ENCODE measurements at places on chromosomes 2 and 18.

DNA sequence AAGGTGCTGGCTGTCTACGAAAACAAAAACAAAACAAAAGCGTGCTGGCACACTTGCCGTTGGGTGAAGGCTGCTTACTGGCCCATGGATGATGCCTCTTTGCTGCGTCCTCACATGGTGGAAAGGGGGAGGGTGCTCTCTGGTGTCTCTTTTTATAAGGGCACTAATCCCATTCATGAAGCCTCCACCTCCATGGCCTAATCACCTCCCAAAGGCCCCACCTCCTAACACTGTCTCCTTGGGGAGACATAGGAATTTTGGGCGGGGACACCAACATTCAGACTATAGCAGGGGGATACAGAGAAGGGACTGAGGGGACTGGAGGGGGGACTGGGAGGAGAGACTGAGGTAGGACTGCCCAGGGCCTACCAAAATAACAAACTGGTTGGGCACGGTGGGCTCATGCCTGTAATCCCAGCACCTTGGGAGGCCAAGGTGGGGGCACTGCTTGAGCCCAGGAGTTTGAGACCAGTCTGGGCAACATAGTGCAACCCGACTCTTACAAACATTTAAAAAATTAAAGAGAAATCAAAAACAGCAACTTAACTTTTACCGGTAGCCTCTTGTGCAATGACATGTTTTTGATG is 14.5 kb downstream of the PTMA start:
- DNase-seq, result no peak

- no peak for DNase-seq
Observed at GRCh38 chr18:9578306-9578705, 36.1 kb downstream of the PPP4R1 start.

- DNase-seq, result no peak
Observed at GRCh38 chr2:11710632-11711353, 35.6 kb upstream of the LPIN1 start.

- no peak for DNase-seq
Observed at GRCh38 chr18:48877941-48878340, 72.8 kb downstream of the SMAD7 start.

- no peak for DNase-seq
Observed at GRCh38 chr2:98372579-98372978, 26.3 kb downstream of the CNGA3 start.

GRCh38 chr2:132951008-132951714 is 281.2 kb upstream of the LYPD1 start:
- DNase-seq, result no peak

DNA sequence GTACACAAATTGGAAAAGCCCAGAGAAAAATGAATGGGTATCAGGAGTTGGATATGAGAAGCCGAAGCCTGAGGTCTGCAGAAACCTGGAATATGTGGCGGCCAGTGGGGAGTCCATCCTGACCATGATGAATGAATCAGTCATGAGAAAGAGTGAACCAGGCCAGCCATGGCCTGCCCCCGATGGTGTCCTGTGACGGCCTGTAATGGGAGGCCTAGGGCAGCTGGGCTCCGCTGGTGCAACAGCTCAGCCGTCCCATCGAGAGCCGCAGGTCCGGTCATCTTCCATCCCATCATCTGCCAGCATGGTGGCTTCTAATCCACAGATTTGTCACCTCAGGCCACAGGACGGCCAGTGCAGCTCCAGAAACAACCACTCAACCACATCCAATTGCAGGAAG is 116.4 kb downstream of the PDCL3 start:
- DNase-seq, result no peak

GRCh38 chr2:78757191-78757590 is 268.3 kb upstream of the REG3G start:
- no peak for DNase-seq

- no peak for DNase-seq
Observed at GRCh38 chr2:164896226-164896625, 54.6 kb upstream of the COBLL1 start.

DNA sequence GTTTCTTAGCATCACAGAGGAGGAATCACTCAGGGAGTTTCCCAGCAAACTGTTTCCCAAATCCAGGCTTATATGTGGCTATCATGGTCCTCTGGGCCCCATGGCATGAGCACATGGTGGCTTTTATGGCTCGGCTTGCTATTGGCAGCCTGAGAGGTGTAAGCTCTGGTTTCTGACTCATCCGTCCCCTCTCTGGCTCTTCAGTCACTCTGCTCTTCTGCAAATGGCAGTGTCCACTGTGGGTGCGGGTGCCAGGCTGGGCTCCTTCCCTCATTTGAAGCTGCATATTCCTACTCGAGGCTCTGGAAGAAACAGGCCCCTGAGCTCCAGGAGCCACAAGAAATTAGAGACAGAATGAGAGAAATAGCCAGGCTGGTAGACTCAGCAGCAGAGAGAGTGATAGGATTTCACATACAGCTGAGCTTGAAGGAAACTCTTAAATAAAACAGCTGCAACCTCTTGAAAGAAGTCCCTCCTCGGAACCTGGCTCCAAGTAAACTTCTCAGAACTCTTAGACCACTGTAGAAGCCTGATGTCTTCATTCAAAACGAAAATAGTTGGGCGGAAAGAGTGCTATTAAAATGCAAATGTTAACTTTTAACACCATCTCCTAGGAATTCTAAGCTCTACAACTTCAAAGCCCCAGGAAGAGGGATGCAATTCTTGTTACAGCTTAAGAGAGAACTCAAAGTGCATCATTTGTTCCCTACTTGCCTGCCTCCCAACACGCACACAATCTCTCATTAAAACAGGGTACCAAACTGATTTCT is 212.6 kb upstream of the SP5 start:
- no peak for DNase-seq

GRCh38 chr2:71043531-71044407 is 24.7 kb upstream of the NAGK start:
- no peak for DNase-seq

DNA sequence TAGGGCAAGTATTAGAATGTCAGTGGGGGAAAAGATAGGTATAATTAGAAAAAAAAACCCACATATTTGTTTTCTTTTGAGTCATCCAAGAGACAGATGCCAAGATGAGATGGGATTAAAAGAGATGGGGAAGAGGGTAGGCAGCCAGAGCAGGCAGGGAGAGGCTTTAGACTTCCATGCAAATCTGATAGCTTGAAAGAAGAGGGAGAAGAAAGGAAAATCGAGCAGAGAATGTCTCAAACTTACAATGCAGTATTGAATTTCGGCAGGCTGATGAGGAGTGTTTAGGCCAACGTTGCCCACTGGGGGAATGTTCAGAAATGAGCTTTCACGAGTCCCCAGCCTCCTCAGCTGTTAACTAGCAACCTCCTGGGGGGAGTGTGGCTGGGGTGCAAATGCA is 91.3 kb downstream of the SPATS2L start:
- DNase-seq, result no peak

- no peak for DNase-seq
Observed at GRCh38 chr2:77099961-77100360, 422.2 kb downstream of the LRRTM4 start.

DNA sequence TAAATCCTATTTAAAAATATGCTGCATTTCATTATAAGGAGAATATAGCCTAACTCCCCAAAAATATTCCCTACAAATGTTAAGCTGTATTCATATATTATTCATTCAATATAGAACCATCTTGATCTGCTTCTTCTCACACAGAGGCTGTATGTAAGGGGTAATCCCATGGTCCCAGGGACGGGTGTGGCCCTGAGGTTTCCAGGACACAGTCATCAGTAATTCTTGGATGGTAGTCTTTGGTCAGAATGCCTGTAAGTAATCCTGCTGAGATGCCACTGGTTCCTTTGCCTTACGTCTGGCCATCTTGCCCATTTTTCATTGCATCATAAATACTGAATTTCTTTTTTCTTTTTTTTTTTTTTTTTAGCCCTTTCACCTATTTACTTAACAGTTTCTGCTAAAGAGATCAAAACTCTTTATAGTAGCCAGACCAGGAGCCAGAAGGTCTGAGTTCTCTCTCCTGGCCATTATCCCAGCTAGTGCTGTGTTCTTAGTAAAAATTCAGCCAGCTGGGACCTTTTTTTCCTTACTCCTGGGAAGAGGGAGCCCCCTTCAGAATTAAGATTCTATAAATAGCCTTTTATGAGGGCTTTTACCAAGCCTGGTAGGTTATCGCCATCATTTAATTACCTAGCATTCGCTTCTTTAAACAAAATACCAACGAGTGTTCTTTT is 134.9 kb downstream of the SOX11 start:
- DNase-seq, result no peak

DNA sequence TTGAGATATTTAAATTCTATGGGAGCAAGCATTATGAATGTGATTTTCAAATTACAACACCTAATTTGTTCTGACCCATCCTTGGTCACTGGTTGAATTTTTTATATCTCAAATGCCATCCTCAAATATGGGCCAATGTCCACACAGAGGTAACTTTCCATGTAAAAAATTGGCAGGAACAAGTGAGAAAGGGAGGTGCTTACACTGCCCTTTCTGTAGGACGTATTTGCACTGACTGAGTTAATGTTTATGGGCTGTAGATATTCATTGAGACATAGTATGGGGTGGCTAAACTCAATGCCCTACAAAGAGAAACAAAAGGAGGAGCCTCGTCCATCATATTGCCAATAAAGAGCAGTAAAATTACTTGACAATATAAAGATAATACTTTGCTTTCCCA is 259.3 kb downstream of the NRXN1 start:
- no peak for DNase-seq

DNA sequence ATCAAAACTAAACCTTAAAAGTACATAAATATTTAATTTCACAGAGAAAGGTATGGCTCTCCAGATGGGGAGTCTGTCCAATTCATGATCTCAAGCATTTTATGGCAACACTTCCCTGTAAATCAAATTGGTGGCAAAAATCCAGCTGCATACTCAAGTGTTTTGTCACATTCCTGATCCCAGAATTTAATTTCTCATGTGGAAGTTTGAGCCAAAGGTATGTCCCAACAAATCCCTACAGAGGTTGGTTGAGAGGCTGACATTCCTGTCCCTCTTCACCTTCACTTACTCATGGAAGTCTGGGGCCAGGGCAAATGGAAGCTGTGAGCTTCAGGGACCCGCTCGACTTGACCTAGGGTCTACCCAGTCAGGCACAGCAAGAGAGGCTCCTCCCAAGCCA is 17.7 kb downstream of the KLF7 start:
- no peak for DNase-seq

DNA sequence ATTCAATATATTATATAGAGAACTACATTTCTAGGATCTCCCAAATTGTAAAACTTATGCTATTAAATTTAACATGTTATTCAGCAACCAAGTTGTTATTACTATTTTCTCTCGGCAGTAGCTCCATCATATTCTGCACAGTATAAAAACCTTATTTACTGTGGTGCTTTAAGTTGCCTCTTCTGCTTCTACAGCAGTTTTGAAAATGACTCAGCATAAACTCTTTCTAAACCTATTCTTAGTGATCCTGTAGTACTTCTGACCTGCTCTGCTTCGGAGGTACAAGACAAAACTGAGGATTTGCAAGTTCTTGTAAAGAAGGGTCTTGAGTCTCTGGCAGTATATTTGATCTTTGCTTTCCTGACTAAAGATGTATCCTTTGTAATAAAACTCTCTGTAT is 567.2 kb downstream of the TMX3 start:
- DNase-seq, result no peak

GRCh38 chr2:222797261-222797660 is 63.6 kb upstream of the ACSL3 start:
- DNase-seq, result no peak

DNA sequence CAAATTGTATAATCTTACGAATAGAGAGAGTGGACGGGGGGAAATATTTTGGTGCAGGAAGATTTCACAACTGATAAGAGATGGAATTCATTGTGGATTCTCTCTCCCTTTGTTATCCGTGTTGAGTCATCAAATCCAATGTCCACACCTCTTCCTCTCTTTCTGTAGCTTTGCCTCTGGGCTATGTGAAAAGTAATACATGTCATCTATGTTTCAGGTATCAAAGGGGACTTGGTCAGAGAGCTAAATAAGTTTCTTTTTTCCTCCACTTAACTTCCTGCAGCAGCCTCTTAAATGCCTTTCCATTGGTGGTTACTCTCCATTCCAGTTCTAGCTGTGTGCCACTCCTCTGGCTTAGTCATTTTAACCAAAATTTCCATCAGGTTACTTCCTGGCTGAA is 169.3 kb upstream of the NXPH2 start:
- DNase-seq, result no peak

DNA sequence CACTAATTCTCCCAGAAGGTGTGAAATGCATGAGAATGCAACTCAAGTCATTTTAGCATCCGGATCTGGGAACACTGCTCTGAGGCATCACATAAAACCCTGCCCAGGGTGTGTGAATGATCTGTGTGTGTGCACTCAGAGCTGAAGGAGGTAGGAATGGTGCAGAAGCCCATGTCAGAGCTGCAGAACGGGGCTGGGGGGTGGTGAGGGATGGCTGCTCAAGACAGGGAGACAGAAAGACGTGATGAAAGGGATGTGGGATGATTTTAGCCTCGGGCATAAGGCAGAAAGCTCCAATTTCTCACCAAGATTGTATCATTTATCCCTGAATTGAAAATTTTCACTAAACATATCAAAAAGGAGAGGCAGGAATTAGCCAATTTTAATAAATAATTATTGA is 369.1 kb downstream of the EIPR1 start:
- DNase-seq, result no peak

GRCh38 chr2:50513724-50514123 is 518.2 kb downstream of the NRXN1 start:
- DNase-seq, result no peak

GRCh38 chr18:74546751-74547530 is 12.6 kb downstream of the CNDP1 start:
- no peak for DNase-seq

- DNase-seq, result no peak
Observed at GRCh38 chr2:84858123-84858522, 22.8 kb downstream of the TRABD2A start.

DNA sequence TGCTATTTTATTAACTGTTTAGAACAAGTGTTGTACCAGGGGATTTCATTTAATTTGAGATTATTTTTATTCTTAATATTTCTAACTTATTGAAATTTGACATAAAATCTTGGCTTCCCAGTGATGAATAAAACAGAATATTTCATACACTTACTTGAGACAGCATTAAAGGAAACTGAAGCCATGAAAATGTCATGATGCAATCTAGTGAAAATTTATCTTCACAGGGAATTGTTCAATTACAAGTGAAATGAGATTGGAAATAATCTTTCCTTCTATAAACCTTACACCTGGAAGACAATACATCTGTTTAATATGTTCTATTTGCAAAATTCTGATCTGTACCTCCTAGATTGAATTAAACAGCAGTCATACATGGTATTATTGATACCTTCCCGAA is 511.0 kb upstream of the CDH7 start:
- DNase-seq, result no peak

DNA sequence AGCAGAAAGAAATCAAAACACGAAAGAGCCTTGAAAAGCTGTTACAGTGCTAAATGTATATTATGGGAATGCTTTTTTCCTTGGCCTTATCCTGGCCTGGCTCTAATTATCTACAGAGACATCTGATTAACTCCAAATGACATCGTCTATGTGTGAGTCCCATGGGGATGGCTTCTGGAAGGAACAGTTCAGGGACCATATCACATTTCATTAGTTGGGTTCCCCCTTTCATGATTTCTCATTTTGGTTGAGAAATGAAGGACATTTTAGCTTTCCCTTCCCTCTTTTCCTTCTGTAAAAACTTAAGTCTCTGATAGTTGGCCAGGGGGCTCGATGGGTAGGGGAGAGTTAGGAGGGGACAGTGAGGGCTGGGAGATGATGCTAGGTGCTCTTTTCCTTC is 116.7 kb downstream of the PRKCE start:
- DNase-seq, result no peak
